ENCODE measurements at places on chromosomes 16 and 17.

DNA sequence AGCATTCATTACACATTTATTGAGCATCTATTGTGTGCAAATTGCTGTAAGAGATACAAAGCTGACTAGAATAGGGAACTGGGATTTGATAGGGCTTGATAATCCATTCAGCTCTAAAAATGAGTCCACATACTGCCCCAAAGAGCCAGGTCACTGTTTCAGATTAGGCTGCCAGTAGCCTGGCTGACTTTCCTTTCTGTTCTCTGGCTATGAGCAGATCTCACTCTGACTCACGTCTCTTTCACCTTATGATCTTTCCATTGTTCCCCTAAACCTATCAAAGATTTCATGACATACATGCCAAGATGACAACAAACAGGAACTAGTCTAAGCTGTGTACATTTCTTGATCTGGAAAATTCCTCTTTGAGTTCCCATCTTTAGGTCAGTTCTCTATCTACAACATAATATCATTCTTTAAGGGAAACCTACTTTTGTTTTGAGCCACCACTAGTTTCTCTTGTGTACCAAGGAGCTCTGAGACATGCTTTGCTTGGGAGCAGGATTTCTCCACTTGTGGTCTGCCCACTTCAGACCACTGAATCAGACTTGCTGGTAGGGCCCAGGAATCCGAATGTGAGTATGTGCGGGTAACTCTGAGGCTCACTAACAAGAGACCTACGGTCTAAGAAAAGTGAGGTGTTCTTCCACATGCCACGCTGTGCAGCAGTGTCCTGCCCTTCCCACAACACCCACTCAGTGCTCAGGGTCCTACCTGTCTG lies 40.9 kb upstream of the ICAM2 start:
- DNase-seq, result no peak
- H3K27ac ChIP-seq, result no peak overlapping the region
- H3K4me3 ChIP-seq, result no peak overlapping the region
- H3K4me1 ChIP-seq, result peaks cover 2% of the 10 kb centered on the region
- no peaks in the 10 kb centered on the region for H3K27me3 ChIP-seq
- H3K36me3 ChIP-seq, result peaks cover 9% of the 10 kb centered on the region

DNA sequence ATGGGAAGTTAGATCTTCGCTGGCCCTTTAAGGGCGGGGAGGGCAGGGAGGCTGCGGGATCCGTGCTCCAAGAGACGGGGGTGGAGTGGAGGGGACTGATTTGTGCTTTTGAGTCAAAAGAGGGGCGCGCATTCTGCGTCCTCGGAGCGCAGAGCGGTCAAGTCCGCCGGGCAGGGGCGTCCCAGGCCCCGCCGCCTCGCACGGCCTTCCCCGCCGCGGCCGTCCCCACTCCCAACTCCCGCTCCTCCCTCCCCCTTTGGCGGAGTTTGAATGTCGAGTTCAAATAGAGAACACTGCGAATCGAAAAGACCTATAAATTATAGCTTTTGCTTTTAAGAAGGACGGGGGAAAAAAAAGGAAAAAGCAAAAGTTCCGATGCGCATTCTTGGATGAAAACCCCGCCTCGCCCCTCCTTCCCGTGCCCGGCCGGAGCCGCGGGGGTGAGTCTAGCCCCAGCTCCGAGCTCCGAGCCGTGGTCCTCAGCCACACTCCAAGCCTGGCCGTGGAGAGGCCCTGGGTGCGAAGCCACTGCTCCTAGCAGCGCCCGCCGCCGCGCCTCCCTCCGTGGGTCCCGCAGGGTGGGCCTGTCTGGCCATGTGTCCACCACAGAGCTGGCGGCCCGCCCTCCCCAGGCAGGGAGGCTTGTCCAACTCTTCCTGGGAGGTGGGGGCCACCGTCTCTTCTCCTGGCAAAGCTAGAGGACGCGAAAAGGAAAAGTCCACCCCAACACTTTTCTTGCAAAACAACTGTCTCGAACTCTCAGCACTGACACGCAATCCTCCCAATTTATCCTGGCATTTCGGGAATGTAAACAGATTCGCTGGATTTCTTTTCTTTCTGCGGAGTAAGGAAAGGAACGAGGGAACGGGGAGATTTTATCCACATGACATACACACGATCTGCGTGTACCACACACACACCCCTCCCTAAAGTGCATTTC lies 3.6 kb downstream of the CBX8 start:
- no peak overlapping the region for H3K4me3 ChIP-seq
- no peak overlapping the region for H3K27ac ChIP-seq
- H3K27me3 ChIP-seq, result peaks cover 6% of the 10 kb centered on the region
- peaks cover 27% of the 10 kb centered on the region for H3K4me1 ChIP-seq

DNA sequence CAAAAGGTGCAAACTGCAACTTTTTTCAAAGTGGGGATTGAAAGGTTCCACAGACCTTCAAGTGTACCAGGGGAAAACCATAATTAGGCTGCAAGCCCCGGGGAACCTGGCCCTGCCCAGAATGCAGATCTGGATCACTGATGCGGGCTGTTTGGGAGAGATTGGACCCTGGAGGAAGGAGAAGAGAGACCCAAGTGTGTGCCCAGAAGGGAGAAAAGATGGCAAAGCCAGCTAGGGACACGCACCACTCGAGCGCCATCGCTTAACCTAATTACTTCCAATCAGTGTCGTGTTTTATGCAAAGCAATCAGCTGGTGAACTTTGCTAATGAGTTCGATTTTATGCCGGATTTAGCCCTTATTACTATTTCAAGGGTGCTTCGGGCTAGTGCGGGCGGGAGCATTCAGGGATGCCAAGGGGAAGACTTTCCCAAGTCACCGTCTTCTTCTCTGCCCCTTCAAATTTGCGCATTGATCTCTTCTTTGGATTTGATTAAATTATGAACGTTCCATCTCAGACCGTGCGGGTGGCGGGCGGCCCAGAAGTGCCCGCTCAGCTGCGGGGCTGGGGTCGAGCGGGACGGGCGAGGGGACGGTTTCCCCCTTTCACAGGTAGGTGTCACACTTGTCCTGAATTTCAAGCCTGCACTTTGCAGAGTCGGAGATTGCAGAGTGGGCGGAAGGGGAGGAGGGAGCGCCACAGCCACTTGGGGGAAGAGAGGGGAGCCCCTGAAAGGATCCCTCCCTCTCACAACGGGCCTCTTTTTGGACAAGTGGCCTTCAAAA lies 4.0 kb downstream of the IRX5 start:
- H3K27me3 ChIP-seq, result no peaks in the 10 kb centered on the region
- peak overlapping the region; percentile 43 for H3K4me3 ChIP-seq
- DNase-seq, result no peak
- peak overlapping the region; percentile 22 for H3K27ac ChIP-seq
- peaks cover 71% of the 10 kb centered on the region for H3K36me3 ChIP-seq

DNA sequence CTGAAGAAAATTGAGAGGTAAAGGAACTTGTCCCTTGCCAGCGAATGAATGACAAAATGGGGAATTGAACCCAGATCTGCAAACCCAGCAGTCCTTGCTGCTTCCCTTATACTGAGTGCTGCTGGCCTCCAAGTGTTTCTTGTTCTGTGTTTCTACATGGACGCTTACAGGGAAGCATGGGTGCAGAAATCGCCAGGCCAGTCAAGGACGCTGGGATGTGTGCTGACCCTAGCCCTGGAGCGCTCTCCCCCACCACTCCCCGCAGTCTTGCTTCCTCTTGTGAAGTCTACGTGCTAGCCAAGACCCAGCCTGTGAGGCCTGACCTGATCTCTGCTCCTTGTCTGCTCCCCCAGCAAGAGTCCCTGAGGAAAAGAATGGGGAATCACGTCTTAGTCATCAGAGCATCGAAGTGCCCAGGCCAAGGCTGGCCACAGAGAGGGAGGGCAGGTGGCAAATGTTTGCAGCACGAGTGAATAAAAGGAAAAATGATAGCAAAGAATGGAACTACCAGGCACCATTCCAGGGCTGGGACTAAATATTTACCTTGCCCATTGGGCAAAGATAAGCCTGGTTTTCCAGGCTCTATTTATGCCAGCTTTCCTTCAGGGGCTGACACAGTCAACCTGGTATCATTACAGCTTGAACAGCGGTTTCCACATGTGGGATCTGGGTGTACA lies 17.4 kb downstream of the CA4 start:
- no peak for DNase-seq
- peaks cover 16% of the 10 kb centered on the region for H3K4me1 ChIP-seq
- no peaks in the 10 kb centered on the region for H3K36me3 ChIP-seq
- no peak overlapping the region for H3K27ac ChIP-seq
- no peaks in the 10 kb centered on the region for H3K27me3 ChIP-seq

GRCh38 chr17:73231395-73231794 lies 30.3 kb downstream of the CPSF4L start:
- peaks cover 28% of the 10 kb centered on the region for H3K36me3 ChIP-seq
- peaks cover 53% of the 10 kb centered on the region for H3K4me1 ChIP-seq
- no peaks in the 10 kb centered on the region for H3K27me3 ChIP-seq
- peak overlapping the region; percentile 80 for H3K27ac ChIP-seq

DNA sequence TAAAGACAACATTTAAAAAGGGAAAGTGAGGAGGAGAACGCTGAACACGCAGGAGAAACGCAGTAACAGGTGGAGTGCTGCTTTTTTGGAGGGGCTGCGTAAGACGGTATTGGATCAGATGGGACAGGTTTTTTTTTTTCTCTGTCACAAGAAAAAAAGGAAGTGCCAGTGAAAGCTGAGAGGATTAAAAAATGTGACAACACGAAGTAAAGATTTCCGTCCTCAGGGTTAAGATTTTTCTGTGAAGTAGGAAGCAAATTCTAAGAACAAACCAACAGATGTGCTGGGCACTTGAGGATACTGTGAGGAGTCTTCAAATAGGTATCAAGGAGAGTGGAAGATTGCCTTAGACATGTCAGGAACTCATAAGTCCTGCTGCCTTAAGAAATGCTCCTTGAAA lies 5.8 kb upstream of the ABCA9 start:
- H3K36me3 ChIP-seq, result no peaks in the 10 kb centered on the region
- no peak overlapping the region for H3K27ac ChIP-seq
- peaks cover 3% of the 10 kb centered on the region for H3K27me3 ChIP-seq
- DNase-seq, result peak; percentile 20
- H3K4me1 ChIP-seq, result peaks cover 22% of the 10 kb centered on the region

GRCh38 chr16:89922884-89923639 lies at the start of gene TUBB3:
TUBB3 (plus strand) TSS chr16:89923342; CDS start chr16:89923402, 60 bp downstream.
- H3K27me3 ChIP-seq, result peaks cover 39% of the 10 kb centered on the region
- no peaks in the 10 kb centered on the region for H3K36me3 ChIP-seq
- no peak within 1 kb of the TSS for H3K27ac ChIP-seq

Measured in DND-41 (cell line).